ENCODE measurements at places on chromosomes 13 and 19. TPM values are rescaled to one million over a fixed set of nuclear protein-coding genes. Genes with fewer than 3 reads are reported as not detected.

The B9D2 gene
- 5.5 TPM for polyA plus RNA-seq

The LSR gene
- polyA plus RNA-seq, result 51.5 TPM

The PLVAP gene
- polyA plus RNA-seq, result 179 TPM

The SYT5 gene
- polyA plus RNA-seq, result 0.60 TPM

The SPIB gene
- 0.91 TPM for polyA plus RNA-seq

The LYPD3 gene
- 1.9 TPM for polyA plus RNA-seq

The BCKDHA gene
- polyA plus RNA-seq, result 43.2 TPM

The MAMSTR gene
- polyA plus RNA-seq, result 4.5 TPM

The LILRB4 gene
- 0.67 TPM for polyA plus RNA-seq

The FFAR2 gene
- 0.28 TPM for polyA plus RNA-seq

The FLT1 gene
- polyA plus RNA-seq, result 52.3 TPM

The GJA3 gene
- polyA plus RNA-seq, result 13.7 TPM

The LILRB3 gene
- 1.00 TPM for polyA plus RNA-seq

The SOX1 gene
- polyA plus RNA-seq, result not detected

The POSTN gene
- 268 TPM for polyA plus RNA-seq

DNA sequence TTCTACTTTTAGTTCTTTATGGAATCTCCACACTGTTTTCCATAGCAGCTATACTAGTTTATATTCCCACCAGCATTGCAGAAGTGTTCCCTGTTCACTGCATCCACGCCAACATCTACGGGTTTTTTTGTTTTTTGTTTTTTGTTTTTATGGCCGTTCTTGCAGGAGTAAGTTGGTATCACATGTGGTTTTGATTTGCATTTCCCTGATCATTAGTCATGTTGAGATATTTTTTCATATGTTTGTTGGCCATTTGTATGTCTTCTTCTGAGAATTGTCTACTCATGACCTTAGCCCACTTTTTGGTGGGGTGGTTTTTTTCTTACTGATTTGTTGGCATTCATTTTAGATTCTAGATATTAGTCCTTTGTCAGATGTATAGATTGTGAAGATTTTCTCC lies 89.7 kb downstream of the FRY start:
- no peak for DNase-seq

GRCh38 chr13:43574605-43575004 lies 212.2 kb downstream of the ENOX1 start:
- no peak for DNase-seq

DNA sequence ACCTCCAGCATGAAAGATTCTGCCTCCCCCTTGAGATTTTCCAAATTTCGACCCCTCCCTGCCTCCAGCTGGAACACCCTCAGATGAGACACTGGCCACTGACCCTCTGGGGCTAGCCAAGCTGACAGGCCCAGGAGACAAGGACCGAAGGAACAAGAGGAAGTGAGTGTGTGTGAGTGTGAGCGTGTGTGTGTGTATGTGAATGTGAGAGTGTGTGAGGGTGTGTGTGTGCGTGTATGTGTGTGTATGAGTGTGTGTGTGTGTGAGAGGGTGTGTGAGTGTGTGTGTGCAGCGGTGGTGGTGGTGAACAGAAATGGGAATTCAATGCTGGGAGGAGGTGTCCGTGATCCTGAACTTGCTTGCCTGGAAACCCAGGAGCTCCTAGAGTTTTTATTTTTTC lies 13.8 kb downstream of the HRC start:
- no peak for DNase-seq

DNA sequence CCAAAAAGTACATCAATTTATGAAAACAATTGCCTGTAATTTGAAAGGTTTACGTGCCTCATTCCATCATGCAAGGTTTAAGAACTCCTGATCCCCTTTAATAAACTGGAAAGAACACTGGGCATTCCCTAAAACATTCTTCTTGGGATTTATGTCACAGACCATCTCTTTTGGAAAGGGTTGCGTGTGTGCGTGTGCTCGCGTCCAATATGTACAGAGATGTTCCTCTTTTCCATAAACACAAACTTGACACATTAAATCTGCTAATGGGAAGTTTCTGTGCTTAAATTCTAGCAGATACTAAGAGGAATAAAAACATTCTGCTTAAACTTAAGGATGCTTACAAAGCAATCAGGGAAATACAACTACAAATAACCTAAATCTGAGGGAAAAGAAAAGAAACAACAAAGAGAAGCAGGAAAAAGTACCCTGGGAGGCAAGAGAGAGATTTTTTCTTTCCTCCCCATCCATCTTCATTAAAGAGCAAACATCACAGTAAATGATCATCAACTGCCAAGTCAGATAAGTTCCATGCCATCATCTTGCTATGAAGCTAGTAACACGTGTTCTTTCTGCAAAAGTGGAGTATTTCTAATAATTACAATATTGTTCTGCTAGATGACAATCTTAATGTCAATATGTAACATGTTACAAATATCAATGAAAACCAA lies 83.7 kb downstream of the STK24 start:
- no peak for DNase-seq

GRCh38 chr13:99496184-99497142 lies 4.8 kb upstream of the TM9SF2 start:
- no peak for DNase-seq

DNA sequence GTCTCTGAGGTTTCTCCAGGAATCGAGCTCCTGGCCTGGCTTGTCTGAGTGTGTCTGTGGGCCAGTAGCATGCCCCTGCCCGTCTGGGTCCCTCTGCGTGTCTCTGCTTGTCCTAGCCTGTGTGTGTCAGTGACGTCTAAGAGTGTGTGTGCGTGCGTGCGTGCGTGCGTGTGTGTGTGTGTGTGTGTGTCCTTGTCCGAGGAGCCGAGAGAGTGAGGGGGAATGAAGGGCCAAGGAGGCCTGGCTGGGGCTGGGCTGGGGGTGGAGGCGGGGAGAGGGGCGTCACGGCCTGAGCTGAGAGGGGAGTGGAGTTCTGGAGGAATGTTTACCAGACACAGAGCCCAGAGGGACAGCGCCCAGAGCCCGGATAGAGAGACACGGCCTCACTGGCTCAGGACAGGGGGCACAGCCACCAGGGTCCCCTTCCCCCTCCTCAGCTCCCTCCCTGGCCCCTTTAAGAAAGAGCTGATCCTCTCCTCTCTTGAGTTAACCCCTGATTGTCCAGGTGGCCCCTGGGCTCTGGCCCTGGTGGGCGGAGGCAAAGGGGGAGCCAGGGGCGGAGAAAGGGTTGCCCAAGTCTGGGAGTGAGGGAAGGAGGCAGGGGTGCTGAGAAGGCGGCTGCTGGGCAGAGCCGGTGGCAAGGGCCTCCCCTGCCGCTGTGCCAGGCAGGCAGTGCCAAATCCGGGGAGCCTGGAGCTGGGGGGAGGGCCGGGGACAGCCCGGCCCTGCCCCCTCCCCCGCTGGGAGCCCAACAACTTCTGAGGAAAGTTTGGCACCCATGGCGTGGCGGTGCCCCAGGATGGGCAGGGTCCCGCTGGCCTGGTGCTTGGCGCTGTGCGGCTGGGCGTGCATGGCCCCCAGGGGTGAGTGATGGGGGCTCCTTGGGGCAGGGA lies at the start of gene AXL:
TSS of gene AXL (plus strand) at position 609 of the 893 bp plus-strand sequence. CDS start at position 779, 170 bp downstream.
- DNase-seq, result peak; percentile 57

DNA sequence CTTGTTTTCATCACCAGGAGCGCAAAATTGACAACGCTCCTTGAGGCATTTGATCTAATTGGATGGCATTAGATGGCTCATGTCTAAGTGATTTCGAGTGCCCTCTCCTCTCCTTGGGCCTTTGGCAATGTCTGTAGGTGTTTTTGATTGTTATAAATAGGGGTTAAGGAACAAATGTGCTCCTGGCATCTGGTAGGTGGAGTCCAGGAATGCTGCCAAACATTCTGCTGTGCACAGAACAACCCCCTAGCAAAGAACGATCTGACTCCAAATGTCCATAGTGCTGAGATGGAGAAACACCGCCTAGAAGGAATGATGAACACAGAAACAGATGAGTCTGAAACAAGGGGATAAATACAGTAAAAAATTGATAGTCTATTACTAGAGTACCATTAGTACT lies 68.0 kb upstream of the C1QTNF9B start:
- DNase-seq, result no peak

DNA sequence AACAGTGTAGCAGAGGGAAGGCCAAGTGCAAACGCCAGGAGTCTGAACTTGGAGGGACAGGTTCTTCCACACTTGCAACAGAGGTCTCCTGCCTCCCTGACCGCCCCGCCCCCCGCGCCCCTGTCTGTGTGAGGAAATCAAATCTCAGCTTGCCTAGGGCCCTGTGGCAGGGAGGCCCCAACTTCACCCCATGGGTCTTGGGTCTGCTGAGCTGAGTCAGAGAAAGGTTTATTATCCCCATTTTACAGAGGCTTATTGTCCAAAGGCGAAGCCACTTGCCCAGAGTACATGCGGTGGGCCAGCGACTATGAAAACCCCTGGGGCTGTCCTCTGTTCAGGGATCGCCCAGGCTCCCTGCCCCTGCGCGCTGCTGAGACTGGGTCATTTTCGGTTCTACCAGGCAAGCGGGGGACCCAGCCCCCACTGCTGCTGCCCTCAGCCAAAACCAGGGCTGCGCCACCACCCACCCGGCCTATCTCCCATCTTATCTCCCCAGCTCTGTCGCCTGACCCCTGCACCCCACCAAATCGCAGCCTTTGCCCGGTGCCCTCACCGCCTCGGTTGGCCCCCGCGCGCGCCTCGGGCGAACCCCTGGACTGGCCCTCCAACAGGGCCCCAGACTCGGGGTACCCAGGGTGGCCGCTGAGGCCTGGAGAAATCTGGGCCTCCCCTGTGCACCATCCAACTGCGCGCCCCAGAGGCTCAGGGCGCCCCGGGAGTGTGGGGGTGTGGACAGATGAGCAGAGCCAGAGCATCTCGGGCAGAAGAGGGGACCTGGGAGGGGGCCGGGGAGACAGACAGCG lies 850 bp upstream of the CERS4 start:
- DNase-seq, result no peak

DNA sequence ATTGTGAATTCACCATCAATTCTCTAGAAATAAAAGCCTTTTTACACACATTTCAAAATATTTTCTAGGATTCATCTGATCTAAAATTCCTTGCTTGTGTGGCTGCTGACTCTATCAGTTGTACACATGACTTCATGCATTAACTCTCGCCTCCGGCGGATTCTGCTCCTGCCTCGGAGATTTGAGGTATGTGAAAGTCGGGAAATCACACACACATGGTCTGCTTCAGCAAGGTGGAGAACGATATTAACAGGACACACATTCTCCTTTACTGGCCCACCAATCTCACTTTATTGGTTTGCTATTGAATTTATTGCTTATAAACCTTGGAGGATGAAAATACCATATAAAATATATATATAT lies 855.7 kb downstream of the SLITRK5 start:
- DNase-seq, result no peak

DNA sequence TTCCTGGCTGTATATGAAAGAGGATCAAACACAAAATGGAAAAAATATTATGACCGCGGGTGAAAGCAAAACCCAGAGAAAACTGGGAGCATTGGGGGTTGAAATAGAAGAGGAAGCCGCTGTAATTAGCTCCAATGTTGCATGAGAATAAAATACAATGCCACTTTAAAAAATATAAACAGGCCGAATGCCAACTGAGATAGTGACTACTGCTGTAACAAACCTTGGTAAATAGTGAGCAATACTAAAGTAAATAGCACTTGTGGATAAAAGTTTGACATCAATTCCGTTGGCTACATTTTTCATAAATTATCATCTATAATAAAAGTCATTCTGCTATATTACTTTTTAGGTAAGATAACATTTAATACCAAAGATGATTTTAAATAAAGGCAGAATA lies 395.8 kb upstream of the MIR17HG start:
- DNase-seq, result no peak

GRCh38 chr19:51250786-51251467 lies at the start of gene SIGLECL1:
SIGLECL1 (plus strand) TSS chr19:51251080; CDS start chr19:51264073, 12,993 bp downstream.
- DNase-seq, result no peak

- no peak for DNase-seq
Measured at GRCh38 chr19:11375143-11375948, 880 bp downstream of the SWSAP1 start.

DNA sequence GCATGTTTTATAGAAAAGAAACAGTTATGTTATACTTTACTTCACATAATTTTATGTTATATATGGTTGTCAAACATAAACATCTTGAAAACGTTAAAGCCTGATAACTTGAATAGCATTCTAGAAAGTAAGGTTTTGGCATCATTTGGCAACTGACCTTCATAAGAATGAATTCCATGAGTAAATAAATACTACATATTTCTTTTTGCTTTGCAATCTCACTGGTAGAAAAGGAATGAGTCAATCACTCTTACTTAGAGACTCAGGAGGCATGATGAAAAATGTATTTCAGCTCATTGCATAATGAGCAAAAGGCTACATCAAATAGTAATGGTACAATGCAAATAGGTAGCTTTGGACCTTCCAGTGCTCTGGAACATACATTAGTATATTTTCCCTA lies 1381.9 kb downstream of the EFNB2 start:
- no peak for DNase-seq

GRCh38 chr13:110525328-110526319 lies 35.9 kb downstream of the RAB20 start:
- DNase-seq, result no peak

- no peak for DNase-seq
Measured at GRCh38 chr19:4067396-4068046, 822 bp upstream of the ZBTB7A start.
